ENCODE measurements at places on chromosomes 6 and 20.

GRCh38 chr6:134984821-134985220 is 34.9 kb upstream of the ALDH8A1 start:
- DNase-seq, result no peak

GRCh38 chr20:34794006-34794585 is 31.4 kb downstream of the NCOA6 start:
- no peak for DNase-seq

DNA sequence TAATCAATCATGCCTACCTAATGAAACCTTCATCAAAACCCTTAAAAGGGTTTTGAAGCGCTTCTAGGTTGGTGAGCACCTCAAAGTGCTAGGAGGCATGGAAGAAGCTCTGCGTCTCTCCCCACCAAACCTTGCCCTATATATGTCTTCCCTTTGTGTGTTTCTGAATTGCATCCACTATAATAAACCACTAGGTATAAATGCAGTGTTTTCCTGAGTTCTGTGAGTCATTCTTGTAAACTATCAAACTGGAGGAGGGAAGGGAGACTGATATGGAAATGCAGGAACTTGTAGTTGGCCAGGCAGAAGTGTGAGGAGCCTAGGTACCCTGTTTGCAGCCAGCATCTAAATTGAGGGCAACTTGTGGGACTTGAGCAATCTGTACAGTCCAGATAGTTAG is 698.8 kb downstream of the DOK5 start:
- DNase-seq, result no peak

- peak; percentile 17 for DNase-seq
These were observed 721 bp downstream of the KDM1B start for GRCh38 chr6:18155864-18156421.

DNA sequence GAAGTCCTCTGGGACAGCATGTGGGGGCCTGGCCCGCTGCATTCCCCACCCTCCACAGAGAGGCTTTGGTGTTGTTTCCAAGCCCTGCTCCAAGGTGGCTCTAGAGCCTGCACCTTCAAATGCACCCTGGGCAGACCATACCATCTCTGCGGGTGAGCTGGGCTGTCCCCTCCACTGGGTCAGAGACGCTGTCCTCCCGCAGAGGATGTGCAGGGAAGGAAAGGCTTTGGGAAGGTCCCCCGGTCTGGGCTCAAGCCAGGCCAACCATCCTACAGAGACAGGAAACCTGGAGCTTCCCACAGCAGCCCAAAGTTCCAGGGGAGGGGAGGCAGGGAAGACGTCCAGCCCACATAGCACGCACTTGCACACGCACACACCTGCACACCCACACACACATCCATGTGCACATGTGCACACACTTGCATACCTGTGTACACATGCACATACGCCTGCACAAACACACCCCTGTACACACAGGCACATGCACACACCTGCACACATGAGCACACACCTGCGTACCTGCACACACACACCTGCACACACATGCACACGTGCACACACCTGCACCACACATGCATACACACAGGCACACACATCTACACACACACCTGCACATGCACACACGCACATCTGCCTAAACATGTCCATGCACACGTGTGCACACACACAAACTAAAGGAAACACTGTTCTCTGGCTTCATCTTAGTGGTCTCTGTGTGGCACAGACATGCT is 155.4 kb downstream of the ERMARD start:
- DNase-seq, result no peak

DNA sequence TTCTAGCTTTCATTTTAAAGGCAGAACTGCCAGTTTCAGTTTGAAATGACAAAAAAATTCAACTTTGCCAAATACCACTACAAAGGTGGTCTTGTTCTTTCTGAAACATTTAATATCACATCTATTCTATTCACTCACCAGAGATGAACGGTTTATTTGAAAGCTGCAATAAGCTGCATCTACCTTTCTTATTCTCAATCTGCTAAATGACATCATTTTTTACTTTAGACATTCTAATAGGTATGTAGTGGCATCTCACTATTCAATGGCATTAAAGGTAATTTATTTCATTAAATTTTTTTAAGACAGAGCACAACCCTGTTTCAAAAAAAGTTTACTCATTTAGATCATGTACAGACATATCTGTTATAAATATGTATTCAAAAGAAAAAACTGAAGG is 66.5 kb upstream of the SMIM29 start:
- no peak for DNase-seq

DNA sequence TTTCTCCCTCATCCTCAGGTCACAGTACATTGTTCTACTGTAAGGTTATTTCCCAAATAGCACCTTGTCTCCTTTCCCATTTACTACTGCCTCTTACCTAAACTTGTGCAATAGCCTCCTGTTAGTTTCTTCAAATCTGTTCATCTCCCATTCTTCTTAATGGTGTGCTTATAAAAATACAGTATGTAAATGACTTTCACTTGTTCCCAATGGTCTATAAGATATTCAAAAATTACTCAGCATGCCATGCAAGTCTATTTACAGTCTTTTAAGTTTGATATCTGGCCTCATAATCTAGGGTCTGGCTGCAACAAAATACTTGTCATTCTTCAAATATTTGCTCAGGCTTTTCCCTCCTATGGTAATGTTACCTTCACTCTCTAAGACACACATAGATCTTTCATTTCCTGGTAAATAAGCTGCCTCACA is 31.5 kb upstream of the RHAG start:
- no peak for DNase-seq

- DNase-seq, result no peak
These were observed 21.6 kb upstream of the MTRF1L start for GRCh38 chr6:153023977-153024708.

DNA sequence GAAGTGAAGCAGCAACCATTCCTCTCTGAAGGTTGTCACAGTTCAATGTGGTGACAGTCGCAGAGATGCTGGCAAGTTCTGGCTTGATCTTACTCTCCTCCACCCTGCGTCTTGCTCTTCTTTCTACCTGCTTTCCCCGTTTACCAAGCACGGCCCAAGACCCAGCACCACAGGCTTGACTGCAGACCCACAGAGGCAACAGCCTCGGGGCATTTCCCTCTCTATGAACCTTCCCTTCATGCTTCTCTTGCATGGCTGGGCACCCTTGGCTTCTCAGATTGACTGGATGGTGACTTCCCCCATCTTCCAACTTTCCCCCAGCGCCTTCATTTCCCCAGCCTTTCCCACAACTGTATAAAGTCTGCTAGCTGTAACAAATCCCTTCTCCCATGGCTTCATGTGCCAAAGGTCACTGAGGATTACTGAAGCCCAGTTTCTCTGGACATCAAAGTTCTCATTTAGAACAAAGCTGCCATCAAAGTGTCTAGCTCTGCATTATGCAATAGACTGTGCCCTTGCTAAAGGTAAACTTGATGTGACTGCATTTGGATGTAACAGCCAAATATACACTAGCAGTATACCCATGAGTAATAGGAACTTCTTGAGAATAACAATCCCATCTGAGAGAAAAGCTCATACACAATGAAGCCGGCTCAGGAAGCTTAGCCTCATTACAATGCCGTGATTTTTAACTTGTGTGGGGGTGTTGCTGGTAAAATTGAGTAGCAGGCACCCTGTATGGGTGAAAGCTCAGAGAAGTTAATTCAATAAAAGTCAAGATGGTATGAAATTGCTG is 723.1 kb upstream of the FLRT3 start:
- no peak for DNase-seq

- no peak for DNase-seq
These were observed 55.6 kb downstream of the NKAIN2 start for GRCh38 chr6:123859291-123859690.

DNA sequence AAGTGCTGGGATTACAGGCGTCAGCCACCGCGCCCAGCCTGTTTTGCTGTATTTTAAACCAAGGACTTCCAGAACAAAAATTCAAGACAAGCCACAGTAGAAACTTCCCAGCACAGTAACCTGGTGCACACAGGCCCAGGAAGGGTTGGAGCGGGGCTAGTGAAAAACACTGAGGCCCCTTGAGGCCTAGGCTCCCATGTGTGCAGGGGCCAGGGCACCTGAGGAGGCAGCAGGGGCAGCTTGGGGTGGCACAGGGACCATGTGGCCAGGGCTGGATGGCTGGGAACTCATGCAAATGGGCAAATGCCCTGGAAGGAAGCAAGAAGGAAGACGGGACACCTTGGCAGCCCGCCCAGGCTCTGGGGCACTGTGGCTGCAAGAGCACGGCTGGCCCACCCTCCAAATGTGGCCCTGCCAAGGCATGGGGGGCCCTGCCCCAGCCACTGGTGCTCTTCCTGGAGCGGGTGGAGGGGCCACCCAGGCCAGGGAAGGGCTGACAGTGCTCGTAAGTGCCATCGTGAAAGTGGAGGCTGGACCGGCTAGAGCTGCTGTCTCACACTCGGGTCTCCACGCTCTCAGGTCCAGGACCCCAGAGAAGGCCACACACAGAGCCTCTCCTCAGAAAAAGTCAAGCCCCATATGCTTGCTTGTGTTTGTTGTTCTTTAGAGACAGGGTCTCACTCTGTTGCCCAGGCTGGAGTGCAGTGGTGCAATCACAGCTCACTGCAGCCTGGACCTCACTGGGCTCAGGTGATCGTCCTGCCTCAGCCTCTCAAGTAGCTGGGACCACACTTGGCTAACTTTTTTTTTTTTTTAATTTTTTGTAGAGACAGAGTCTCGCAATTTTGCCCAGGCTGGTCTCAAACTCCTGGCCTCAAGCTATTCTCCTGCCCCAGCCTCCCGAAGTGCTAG is 10.3 kb downstream of the SLC2A4RG start:
- DNase-seq, result no peak

DNA sequence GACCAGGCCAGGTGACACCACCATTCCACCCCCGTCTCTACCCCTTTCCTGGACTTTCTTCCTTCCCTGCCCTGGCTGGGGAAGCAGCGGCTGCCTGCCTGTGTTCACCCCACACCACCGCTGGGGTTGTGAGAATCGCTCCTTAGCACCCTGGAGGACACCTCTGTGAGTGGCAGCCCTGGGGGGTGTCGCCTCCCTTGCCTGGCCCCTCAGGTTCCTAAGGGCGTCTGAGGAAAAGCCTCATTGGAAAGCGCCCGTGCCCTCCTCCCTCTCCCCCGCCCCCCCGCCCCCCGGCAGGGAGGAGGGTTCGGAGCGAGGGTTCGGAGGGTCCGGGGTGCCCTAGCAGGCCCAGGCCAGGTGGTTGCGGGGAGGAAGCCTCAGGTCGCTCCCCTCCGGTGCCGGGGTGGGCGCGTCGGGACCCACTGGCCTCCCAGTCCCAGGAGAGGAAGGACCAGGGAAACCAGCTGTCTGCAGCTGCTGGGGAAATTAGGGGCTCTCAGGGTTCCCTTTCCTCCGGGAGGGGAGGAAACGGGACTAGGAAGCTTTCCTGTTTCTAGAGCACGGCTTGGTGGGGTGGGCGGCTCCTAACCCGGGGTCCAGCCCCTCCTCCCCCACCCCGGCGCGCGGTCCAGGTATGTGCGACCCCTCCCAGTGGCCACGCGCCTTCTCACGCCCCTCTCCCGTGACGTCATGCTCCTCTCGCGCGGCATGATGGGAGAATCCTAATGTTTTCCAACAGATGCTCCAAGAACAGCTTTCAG is at the start of gene PHACTR3:
PHACTR3 (plus strand) TSS at position 760 of the 761 bp plus-strand sequence. CDS start 475 bp downstream, outside the sequence.
- DNase-seq, result no peak

DNA sequence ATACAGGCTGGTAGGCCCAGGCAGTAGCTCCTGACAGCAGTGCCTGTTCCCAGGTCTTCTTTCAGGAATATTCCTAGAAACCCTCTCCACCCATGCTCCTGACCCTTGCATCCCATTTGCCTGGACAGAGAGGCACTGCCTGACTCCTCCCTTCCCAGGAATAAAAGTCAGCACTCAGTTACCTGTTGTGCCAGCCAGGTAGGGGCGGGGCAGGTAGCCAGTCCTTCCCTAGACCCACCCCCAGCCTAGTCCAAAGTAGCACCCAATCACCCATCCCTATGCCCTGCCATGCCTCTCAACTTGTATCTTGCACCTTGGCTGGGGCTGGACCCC is 129.9 kb downstream of the MRPL14 start:
- DNase-seq, result no peak

DNA sequence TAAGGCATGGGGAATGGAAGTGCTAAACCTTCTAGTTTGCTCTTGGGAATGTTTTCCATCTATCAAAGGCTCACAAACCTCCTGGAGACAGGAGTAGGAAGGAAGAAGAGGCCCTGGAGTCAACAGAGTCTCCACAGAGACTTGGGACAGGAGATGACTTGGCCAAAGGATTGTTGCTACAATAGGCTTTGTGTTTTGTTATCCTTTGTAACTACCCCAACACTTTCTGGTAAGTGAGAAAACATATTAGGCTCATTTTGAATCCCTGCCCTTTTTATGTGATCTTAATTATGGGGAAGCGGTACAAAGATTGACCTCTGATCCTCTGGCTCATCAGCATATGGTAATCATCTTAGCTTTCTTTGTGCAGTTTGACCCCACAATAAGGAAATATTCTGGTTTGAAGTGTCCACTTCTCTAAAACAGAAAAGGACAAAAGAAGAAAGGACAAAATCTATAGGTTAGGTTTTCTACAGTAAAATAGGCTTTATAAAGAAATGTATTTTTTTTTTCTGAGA is 24.1 kb upstream of the GTF3C6 start:
- DNase-seq, result no peak

DNA sequence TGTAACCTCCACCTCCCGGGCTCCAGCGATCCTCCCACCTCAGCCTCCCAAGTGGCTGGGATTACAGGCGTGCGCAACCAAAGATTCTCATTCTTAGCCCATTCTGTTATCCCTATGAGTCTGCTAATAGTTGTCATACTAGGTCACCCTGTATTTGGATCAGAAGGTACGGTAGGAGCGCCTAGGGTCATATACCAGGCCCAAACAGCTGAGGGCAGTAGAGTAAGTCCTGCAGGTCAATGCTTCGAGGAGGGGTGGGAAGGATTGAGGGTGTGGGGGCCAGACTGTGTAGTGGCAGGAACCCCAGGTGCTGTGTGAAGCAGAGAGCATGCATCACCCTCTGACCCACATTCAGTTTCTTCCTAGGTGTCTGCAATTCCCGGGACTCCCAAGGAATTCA is 22.7 kb upstream of the POU5F1 start:
- no peak for DNase-seq

DNA sequence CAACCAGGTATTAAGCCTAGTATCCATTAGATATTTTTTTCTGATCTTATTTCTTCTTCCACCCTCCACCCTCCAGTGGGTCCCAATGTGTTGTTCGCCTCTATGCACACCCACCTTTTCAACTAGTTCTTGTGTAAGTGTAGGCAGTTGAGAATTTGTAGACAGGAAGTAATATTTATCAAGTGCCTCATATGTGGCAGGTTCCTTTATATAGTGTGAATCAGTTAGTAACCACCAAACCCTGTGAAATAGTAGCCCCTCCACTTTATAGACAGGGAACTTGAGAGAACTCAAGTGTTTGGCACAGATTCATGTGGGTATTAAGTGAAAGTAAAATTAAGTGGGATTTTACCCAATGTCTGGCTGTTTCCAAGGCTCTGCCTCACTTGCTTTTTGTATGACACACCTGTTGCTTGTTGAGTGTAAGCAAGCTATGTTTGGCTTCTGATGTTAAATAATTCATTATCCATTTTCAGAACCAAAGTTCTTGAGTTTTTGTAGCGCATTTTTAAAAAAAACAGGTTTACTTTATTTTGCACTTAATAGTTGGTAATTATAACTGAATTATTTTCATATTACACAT is 24.8 kb downstream of the AFDN start:
- DNase-seq, result no peak

DNA sequence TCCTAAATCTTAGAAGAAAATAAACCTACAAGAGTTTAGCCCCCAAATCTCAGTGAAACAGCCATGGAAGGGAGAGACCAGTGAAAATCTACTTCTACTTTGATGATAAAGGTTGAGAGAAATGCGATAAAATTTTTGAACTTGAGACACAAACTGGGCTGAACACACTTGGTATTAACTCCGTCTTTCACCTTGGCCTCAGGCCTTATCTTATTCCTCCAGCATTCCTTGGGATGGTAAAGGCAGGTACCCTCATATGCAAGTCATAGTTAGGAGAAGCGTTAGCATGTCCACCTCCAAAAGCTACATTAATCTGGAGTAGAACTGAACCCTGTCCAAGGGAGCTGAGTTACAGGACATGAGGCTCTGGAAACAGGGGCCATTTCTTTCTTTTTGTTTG is 1.2 kb upstream of the SPTLC3 start:
- no peak for DNase-seq
